ENCODE measurements at places on chromosomes 1 and 21.
A peak's percentile ranks its signal among the peaks of the same experiment; 100 is the strongest.

- H3K4me1 ChIP-seq: peaks cover 37% of the 10 kb centered on the region
- peak; percentile 55 for DNase-seq
- H3K27me3 ChIP-seq: no peaks in the 10 kb centered on the region
- peak overlapping the region; percentile 91 for H3K27ac ChIP-seq
- peak overlapping the region; percentile 80 for H3K4me3 ChIP-seq
These were observed 441 bp downstream of the YARS1 start for GRCh38 chr1:32816676-32817158.

DNA sequence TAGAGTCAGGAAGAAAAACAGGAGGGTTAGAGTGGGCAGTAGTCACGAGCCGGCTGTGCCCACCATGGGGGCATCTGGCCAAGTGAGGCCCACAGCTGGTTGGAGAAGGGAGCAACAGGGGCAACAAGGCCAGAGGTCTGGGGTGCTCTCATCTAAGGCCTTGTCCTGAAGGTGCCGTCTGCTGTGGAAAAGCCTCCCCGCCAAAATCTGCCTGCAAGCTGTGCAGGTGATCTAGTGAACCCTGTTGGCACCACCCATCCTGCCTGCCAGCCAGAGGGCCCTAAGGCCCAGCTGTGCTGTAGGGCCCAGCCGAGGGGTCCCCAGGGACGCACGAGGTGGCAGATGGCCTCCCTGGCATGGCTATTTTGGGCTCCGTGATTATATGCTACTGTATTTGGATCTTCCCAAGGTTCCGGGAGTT lies 51.3 kb downstream of the LGR6 start:
- H3K4me1 ChIP-seq: no peaks in the 10 kb centered on the region
- no peaks in the 10 kb centered on the region for H3K27me3 ChIP-seq
- no peaks in the 10 kb centered on the region for H3K36me3 ChIP-seq
- no peak overlapping the region for H3K4me3 ChIP-seq
- DNase-seq: no peak

DNA sequence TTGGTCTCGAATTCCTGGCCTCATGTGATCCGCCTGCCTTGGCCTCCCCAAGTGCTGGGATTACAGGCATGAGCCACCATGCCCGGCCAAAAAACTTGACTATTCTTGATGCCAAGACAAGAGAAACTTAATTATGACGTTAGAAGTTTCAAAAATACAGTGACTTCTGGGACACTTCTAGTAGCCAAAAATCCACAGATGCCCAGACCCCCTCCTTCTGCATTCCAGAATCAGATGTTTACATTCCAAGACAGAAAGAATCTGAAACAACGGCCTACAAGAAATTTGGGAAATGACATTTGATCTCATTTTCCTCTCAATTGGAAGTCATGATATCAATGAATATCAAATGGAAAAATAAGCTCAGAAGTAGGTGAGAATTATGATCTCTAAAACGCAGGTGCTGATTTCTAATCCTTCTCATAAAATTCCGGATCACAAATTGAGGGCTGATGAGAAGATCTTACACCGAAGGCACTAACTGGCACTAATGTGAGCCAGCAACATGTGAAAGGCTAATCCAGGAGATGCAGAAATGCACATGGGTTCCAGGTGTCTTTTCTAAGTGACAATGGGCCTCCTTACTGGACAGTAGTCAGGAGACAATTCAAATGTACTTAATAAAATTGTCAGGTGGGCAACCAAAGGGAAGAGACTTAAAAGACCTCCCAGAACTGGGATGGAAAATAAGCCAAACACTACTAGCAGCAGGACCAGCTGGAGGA lies 5.5 kb downstream of the RAB29 start:
- peaks cover 28% of the 10 kb centered on the region for H3K27me3 ChIP-seq
- H3K4me1 ChIP-seq: no peaks in the 10 kb centered on the region
- DNase-seq: no peak
- no peak overlapping the region for H3K27ac ChIP-seq
- H3K4me3 ChIP-seq: no peak overlapping the region

DNA sequence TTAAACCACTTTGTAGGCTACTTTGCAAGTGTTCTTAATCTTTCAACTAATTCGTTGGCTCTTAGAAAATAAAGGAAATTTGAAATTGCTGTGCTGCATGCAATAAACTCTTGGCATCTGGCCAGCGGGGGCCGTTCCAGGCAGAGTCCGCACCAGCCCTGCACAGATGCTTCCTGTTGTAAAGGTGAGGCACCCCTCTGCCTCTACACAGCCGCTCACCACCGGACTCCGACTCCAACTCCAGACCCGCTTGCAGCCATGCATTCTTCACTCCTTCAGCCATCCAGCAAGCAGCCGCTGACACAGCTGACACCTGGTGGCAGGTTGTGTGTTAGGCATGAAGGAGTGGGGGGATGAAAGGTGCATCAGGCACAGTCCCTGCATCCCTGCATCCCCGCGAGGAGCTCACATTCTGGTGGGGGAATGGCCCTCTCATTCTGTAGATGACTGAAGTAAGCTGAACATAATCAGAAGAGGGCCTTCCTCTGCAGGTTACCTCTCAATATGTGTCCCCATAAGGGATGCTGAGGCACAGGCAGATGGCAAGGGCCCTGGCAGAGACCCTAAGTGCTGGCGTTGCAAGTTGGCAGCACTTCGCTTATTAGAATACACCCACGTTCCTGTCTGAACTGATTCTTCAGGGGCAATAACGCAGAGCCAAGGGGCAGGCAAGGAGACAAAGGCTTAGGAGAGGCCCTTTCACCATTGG lies 56.8 kb downstream of the GLIS1 start:
- no peaks in the 10 kb centered on the region for H3K36me3 ChIP-seq
- no peak overlapping the region for H3K4me3 ChIP-seq
- H3K27me3 ChIP-seq: peaks cover 3% of the 10 kb centered on the region
- peak; percentile 49 for DNase-seq
- no peak overlapping the region for H3K27ac ChIP-seq

GRCh38 chr1:179786815-179787685 lies 44.0 kb downstream of the FAM163A start:
- no peaks in the 10 kb centered on the region for H3K4me1 ChIP-seq
- H3K4me3 ChIP-seq: no peak overlapping the region
- DNase-seq: no peak
- H3K27me3 ChIP-seq: no peaks in the 10 kb centered on the region

DNA sequence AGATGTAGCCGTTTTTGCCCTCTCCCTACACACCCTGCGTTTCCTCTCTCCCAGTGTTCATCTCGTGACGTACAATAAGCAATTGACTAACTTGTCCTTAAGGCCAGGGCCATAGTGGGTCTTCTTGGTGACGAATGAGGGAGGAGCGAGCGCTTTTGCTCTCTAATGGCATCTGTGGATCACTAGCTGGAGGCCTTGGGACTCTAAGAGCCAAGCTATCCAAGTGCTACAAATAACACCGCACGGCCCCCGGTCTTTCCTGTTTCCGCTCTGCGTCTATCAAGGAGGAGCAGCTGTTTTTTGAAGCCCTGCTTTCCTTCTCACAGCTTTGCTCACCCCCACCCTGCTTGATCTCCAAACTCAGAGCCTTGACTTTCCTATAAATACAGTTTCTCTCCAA lies 25.2 kb downstream of the EVA1C start:
- no peak overlapping the region for H3K4me3 ChIP-seq
- H3K36me3 ChIP-seq: no peaks in the 10 kb centered on the region
- no peaks in the 10 kb centered on the region for H3K27me3 ChIP-seq
- no peak for DNase-seq
- no peaks in the 10 kb centered on the region for H3K4me1 ChIP-seq

- H3K4me1 ChIP-seq: no peaks in the 10 kb centered on the region
- no peaks in the 10 kb centered on the region for H3K27me3 ChIP-seq
- H3K27ac ChIP-seq: no peak overlapping the region
- peaks cover 3% of the 10 kb centered on the region for H3K36me3 ChIP-seq
- peak; percentile 38 for DNase-seq
These were observed 20.4 kb upstream of the KIF14 start for GRCh38 chr1:200640963-200641401.

- H3K27me3 ChIP-seq: no peaks in the 10 kb centered on the region
- H3K4me3 ChIP-seq: no peak overlapping the region
- no peak for DNase-seq
- H3K4me1 ChIP-seq: no peaks in the 10 kb centered on the region
- no peak overlapping the region for H3K27ac ChIP-seq
- H3K36me3 ChIP-seq: no peaks in the 10 kb centered on the region
These were observed 5.8 kb downstream of the RGS1 start for GRCh38 chr1:192581131-192581927.

DNA sequence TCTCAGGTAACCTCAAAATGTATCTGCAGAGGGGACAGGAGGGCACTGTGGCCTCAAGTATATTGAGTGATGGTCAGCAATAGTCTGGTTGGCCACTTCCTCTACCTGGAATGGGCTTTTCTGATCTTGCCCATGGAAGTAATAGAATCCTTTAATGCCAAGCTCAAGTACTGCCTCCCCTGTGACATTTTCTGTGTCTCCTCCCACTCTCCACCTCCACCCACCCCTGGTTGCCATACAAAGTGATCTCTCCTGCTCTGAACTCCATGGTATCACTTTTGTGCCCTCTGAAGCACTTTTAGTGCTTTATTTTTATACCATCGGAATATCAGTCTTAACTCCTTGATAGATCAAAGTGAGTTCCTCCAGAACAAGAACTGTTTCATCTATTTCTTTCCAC lies 9.2 kb upstream of the NOS1AP start:
- no peak overlapping the region for H3K27ac ChIP-seq
- no peak overlapping the region for H3K4me3 ChIP-seq
- no peaks in the 10 kb centered on the region for H3K36me3 ChIP-seq
- peaks cover 27% of the 10 kb centered on the region for H3K4me1 ChIP-seq

DNA sequence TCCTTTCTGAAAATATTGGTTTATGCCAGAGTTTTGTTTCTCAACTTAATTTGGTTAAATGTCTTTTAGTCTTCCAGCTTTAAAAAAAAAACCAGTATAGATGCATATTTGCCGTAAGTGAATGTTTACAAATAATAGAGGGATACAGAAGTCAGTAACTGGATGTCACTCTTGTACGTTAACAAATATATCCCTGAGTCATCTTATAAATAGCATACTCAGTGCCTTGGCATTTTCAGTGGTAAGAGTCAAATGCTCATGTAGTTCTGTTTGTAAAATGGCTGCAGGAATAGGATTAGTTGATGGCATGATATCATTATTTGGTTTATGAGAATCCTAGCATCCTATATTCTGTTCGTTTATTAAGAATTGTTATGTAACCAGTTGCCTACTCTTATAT lies 55.4 kb downstream of the SPEN start:
- H3K27me3 ChIP-seq: no peaks in the 10 kb centered on the region
- H3K36me3 ChIP-seq: peaks cover 2% of the 10 kb centered on the region
- H3K4me1 ChIP-seq: no peaks in the 10 kb centered on the region
- DNase-seq: peak; percentile 41

DNA sequence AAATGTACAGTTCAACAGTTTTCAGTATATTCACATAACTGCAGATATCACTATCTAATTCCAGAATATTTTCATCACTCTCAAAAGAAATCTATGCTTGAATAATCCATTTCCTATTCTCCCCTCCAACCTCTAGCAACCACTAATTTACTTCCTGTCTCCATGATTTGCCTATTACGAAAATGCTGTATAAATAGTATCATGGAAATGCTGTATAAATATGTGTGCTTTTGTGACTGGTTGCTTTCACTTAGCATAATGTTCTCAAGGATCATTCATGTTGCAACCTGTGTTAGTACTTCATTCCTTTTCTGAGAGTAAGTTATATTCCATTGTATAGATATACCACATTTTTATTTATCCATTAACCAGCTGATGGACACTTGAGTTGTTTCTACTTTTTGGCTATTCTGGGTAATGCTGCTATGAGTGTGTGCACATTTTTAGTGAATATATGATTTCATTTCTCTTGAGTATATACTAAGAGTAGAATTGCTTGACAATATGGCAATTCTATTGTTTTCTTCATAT lies 115.6 kb downstream of the TNFSF18 start:
- H3K27ac ChIP-seq: no peak overlapping the region
- no peaks in the 10 kb centered on the region for H3K27me3 ChIP-seq
- H3K4me1 ChIP-seq: no peaks in the 10 kb centered on the region

- no peaks in the 10 kb centered on the region for H3K27me3 ChIP-seq
- no peaks in the 10 kb centered on the region for H3K36me3 ChIP-seq
- H3K4me1 ChIP-seq: no peaks in the 10 kb centered on the region
- H3K27ac ChIP-seq: no peak overlapping the region
These were observed 78.1 kb upstream of the JAK1 start for GRCh38 chr1:65044411-65044810.

- no peaks in the 10 kb centered on the region for H3K36me3 ChIP-seq
- no peaks in the 10 kb centered on the region for H3K4me1 ChIP-seq
- H3K27ac ChIP-seq: no peak overlapping the region
- no peak for DNase-seq
- H3K27me3 ChIP-seq: no peaks in the 10 kb centered on the region
These were observed 31.5 kb downstream of the RNF220 start for GRCh38 chr1:44436401-44437106.

DNA sequence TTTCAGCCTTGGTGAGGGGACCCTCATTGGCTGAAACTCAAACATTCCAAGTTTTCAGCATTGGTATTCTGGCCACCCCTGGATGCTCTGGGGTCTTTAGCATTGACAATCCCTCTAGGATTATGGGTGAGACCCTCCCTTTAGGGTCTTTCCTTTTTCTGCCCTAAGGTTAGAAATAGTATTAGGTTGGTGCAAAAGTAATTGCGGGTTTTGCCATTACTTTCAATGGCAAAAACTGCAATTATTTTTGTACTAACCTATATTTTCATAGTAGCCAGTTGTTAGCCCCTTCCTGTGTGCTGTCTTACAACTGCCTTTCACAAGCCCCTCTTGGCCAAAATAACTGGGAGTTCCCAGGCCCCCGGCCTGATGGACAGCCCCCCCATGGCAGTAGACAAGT lies 648.4 kb downstream of the PTPRU start:
- peaks cover 5% of the 10 kb centered on the region for H3K27me3 ChIP-seq
- no peaks in the 10 kb centered on the region for H3K36me3 ChIP-seq
- no peaks in the 10 kb centered on the region for H3K4me1 ChIP-seq
- no peak overlapping the region for H3K4me3 ChIP-seq

DNA sequence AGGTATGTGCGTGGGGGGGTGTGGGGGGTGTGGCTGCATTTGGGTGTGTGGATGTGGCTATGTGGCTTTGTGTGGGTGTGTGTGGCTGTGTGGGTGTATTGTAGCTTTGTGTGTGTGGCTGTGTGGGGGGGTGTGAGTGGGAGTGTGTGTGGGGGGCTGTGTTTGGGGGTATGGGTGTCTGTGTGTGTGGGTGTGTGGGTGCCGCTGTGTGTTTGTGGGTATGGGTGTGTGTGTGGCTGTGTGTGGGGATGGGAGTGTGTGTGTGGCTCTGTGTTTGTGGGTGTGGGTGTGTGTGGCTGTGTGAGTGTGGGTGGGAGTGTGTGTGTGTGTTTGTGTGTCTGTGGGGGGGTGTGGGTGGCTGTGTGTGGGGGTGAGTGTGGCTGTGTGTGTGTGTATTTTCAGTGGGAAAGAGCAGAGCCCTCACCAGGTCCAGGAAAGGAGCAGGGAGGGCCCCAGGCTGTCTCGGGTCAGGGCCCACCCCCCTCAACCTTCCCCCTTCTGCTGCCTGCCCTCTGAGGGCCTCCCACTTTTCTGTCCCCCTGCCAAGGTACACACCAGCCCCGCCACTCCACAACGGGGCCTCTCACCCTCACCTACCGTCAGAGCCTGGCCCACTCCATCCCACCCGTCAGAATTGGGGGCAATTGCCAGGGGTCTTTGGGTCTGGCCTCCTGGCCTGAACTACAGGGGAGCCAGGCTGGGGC lies 1.9 kb upstream of the COL8A2 start:
- no peaks in the 10 kb centered on the region for H3K4me1 ChIP-seq
- DNase-seq: no peak
- H3K27me3 ChIP-seq: peaks cover 46% of the 10 kb centered on the region
- H3K4me3 ChIP-seq: no peak overlapping the region
- no peaks in the 10 kb centered on the region for H3K36me3 ChIP-seq

GRCh38 chr1:110668549-110668948 lies 6.2 kb downstream of the KCNA3 start:
- H3K36me3 ChIP-seq: no peaks in the 10 kb centered on the region
- no peak overlapping the region for H3K4me3 ChIP-seq
- DNase-seq: no peak
- peaks cover 57% of the 10 kb centered on the region for H3K27me3 ChIP-seq
- no peak overlapping the region for H3K27ac ChIP-seq
